Lung (tissue), 17 donors: ENCODE measurements at places on chromosomes 2 and 18.

- no peak for DNase-seq
- H3K4me1 ChIP-seq, result peaks cover 6% of the 10 kb centered on the region
- no peak overlapping the region for H3K4me3 ChIP-seq
- H3K36me3 ChIP-seq, result no peaks in the 10 kb centered on the region
- H3K27me3 ChIP-seq, result no peaks in the 10 kb centered on the region
Observed at GRCh38 chr2:239905306-239905705, 119.8 kb downstream of the NDUFA10 start.

- no peak overlapping the region for H3K27ac ChIP-seq
- no peak for DNase-seq
- no peaks in the 10 kb centered on the region for H3K36me3 ChIP-seq
- H3K27me3 ChIP-seq, result no peaks in the 10 kb centered on the region
- H3K4me1 ChIP-seq, result no peaks in the 10 kb centered on the region
Observed at GRCh38 chr2:180474716-180475115, 467.6 kb upstream of the CWC22 start.

- no peak overlapping the region for H3K27ac ChIP-seq
- H3K4me1 ChIP-seq, result no peaks in the 10 kb centered on the region
- no peaks in the 10 kb centered on the region for H3K27me3 ChIP-seq
- H3K36me3 ChIP-seq, result no peaks in the 10 kb centered on the region
Observed at GRCh38 chr2:74919827-74920226, 38.6 kb upstream of the POLE4 start.

DNA sequence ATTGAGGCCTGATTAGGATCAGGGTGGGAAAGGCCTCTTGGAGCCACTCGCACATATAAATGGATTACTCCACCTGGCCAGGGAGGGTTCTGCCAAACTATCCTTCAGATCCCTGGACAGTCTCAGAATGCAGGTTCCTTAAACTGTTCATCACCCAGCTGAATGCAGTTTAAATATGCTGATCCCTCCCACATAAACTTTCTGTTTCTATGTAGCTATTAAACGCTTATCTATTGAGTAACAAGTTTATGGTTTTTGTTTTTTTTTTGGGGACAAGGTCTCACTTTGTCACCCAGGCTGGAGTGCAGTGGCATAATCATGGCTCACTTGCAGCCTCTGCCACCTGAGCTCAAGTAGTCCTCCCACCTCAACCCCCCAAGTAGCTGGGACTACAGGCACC lies 1.9 kb downstream of the CAD start:
- DNase-seq, result no peak
- no peak overlapping the region for H3K27ac ChIP-seq
- no peaks in the 10 kb centered on the region for H3K27me3 ChIP-seq
- peaks cover 3% of the 10 kb centered on the region for H3K4me1 ChIP-seq
- H3K4me3 ChIP-seq, result no peak overlapping the region
- peaks cover 12% of the 10 kb centered on the region for H3K36me3 ChIP-seq

DNA sequence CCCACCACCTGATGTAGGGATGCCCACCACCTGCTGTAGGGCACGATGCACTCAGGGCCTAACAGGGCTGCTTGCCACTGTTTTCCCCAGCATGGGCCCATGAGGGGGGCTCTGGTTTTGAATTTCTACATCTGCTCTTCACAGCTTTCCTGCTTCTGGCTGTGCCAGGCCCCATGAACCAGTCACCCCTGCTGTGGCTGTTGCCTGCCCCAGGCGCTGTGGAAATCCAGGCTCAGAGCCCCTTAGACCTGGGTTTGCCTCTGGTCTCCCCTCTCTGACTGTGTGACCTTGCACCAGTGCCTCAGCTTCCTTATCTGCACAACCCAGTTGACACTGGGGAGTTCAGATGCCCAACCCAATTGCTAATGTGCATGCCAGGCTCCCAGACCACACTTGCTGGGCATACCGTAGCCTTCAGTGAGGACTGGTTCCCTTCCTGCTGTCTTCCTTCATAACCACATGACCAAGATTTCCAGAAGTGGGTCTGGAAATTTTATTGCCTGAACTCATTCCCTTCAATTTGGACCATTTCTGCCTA lies 6.0 kb upstream of the MLPH start:
- H3K4me3 ChIP-seq, result no peak overlapping the region
- DNase-seq, result no peak
- H3K36me3 ChIP-seq, result no peaks in the 10 kb centered on the region
- H3K27ac ChIP-seq, result no peak overlapping the region
- peaks cover 24% of the 10 kb centered on the region for H3K4me1 ChIP-seq

DNA sequence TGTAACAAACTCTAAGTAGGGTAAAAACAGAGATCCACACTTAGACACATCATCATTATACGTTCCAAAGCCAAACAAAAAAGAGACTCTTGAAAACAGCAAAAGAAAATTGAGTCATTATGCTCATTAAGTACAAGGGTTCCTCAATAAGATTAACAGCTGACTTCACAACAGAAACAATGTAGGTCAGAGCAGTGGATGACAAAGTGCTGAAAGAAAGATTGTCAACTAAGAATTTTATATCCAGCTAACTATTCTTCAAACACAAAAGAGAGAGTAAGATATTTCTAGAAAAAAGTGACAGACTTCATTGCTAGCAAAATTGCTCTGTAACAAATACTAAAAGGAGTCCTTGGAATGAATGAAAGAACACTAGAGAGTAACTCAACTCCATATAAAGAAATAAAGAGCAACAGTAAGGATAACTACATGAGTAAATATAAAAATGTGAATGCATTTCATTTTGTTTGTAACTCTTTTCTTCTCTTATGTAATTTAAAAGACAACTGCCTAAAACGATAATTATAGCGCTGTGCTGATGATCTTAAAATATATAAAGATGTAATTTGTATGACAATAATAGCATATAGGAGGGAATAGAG lies 23.8 kb upstream of the DNER start:
- no peaks in the 10 kb centered on the region for H3K4me1 ChIP-seq
- no peak for DNase-seq
- H3K36me3 ChIP-seq, result no peaks in the 10 kb centered on the region
- H3K27me3 ChIP-seq, result no peaks in the 10 kb centered on the region
